GM03348 (cell line): ENCODE measurements at places on chromosomes 5 and 9.

GRCh38 chr9:88477300-88477751, 57.7 kb upstream of the NXNL2 start:
- peak; percentile 81 for DNase-seq

DNA sequence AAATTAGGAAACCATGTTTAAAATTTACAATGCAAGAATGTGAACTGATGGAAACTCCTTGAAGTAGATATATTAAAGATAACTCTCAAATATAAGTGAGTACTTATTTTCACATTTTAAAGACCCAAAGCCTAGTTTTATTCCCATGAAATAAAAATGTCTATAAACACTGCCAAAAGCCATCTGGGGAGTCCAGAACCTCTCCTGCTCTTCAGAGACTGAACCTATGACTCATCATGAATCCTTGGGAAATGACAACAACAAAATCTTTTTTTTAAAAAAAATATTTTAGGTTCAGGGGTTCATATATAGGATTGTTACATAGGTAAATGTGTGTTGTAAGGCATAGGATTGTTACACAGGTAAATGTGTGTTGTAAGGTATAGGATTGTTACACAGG, 33.8 kb upstream of the FYB1 start:
- DNase-seq, result peak; percentile 51

GRCh38 chr5:32514806-32515205, 70.3 kb upstream of the ZFR start:
- DNase-seq, result no peak

DNA sequence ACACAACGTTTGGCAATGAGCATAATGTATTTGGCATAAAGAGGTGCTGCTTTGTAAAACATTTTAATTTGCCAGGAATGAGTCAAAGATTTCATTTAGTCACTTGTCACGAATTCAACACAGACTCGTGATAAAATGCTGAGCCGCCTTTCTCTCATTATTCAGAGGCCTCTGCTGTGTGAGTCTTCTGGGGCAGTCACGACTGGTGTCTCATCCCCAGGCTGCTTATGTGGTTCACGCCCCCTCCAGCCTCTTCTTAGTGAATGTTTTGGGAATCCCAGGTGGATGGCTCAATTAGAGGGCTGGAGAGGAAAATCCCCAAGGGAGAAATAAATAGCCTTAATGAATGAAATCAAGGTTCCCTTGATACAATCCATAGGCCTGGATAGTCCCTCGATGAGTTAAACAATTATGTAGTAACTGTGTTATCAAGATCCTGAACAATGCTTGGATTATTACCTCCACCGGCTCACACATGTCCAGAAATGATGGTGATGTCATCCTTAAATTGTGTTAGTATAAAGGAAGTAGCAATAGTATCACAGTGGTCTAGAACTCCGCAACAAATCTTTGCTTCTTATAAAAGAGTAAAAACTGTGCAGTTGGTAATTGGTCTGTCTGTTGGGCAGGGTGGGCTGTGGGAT, 192.1 kb upstream of the ADAMTS16 start:
- no peak for DNase-seq

GRCh38 chr5:147479949-147480348, 29.9 kb downstream of the DPYSL3 start:
- peak; percentile 43 for DNase-seq

DNA sequence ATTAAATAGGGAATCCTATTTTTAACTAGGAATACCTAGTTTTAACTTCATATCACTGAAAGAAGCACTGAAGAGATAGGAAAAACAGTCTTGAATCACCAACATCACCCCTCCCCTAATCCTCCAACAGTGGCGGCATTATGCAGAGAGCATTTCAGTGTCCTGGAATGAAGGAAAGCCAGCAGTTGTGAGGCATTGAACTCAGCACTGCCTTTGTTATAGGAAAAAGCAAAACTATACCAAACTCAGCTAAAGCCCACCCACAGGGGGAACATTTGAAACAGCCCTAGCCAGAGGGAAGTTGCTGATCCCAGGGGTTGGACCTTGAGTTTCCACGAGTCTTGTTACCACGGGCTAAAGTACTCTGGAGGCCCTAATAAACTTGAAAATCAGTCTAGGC, 310.6 kb upstream of the EDIL3 start:
- no peak for DNase-seq

GRCh38 chr5:989961-990530, 18.6 kb upstream of the NKD2 start:
- DNase-seq, result no peak

DNA sequence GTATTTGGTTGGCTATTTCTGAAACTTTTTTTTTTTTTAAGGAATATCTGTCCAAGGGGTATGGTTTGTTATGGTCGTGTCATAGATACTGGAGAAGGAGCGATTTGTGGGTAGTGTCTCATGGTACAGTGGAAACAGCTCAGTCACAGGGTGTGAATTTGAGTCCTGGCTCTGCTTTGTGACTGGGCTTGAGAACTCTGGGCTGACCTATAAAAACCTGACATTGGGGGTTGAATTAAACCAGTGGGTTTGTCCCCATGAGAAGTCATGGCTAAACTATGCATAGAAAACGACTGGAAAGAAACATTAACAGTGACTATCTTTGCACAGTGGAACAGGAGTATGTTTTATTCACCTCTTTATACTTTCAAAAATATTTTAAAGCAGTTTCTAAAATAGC, 54.7 kb downstream of the MACROH2A1 start:
- no peak for DNase-seq

- DNase-seq, result no peak
These were observed 61.1 kb upstream of the UNC5A start for GRCh38 chr5:176748967-176749935.

GRCh38 chr9:132995879-132996278, 17.4 kb downstream of the GFI1B start:
- no peak for DNase-seq

- no peak for DNase-seq
These were observed 290.5 kb upstream of the MEF2C start for GRCh38 chr5:89173528-89173927.
